ENCODE measurements at places on chromosomes 4 and X.

- DNase-seq: no peak
These were observed 68.8 kb upstream of the PRPS1 start for GRCh38 chrX:107559506-107559905.

GRCh38 chrX:11287505-11287904 lies 5.7 kb upstream of the AMELX start:
- DNase-seq: no peak

GRCh38 chr4:3408793-3409330 lies 32.9 kb upstream of the HGFAC start:
- no peak for DNase-seq

- DNase-seq: no peak
These were observed 60.7 kb downstream of the SPATA4 start for GRCh38 chr4:176134670-176135069.

DNA sequence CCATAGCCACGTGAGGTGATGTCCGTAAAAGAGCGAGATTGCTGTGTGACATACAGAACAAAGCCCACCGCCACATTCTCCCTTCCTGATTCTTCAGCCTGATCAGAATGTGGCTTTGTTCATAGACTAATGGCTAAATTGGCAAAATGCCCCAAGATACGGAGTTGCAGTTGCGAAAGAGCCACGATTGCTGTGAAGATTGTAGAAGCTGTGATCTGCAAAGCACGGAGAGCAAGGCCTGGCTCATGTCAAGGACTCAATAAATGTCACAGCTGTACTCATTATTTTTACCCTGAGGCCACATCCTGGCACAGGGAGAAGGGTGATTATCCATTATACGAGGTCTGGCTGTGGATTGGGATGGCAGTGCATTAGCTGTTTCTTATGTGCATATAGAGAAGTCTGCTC lies 34.2 kb downstream of the ARSD start:
- DNase-seq: no peak

DNA sequence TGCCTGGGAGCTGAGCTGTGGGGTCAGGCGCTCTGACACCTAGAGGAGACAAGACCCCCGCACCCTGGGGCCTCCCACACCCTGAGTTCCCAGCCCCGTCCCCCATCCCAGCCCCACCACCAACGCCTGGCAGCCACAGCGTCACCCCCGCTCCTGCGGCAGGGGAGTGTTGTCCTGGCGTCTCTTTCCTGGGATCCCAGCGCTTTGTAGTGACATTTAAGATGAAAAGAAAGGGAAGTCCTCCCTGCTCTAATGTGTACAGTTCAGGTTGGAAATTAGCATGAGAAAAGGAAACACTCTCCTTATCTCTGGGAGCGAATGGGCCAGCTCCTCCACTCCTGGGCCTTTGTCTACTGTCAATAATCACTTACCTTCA lies 112.1 kb downstream of the FAM53A start:
- DNase-seq: no peak

- DNase-seq: no peak
These were observed 29.0 kb upstream of the CCNG2 start for GRCh38 chr4:77127837-77128621.

DNA sequence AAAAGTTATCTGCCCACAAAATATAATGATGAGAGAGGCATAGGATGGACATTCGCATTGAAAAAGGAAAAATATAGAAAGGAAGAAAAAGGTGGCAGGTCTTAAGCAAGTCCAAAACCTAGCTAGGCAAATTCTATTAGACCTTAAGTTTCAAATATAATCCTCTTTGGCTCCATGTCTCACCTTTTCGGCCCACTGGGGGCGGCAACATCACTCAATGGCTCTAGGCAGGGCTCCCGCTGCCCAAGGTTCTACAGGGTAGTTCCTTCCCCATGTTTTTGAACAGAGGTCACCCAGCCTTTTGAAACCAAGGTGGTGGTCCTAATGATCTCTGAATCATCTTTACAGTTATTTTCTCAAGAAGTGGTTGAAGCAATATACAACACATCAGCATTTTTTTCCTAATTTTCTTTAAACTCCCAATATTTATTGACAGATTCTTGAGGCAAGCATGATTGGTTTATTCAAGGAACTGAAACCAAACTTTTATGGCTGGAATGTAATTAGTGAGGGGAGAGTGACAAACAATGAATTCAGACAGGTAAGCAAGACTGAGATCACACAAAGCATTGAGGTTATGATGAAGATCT lies 309.4 kb downstream of the ANTXR2 start:
- DNase-seq: no peak

GRCh38 chr4:12120968-12121367 lies 692.3 kb upstream of the HS3ST1 start:
- DNase-seq: no peak

- no peak for DNase-seq
These were observed 69.6 kb downstream of the WNK3 start for GRCh38 chrX:54288277-54288676.

- DNase-seq: no peak
These were observed 101.6 kb downstream of the COL4A5 start for GRCh38 chrX:108541286-108541685.

DNA sequence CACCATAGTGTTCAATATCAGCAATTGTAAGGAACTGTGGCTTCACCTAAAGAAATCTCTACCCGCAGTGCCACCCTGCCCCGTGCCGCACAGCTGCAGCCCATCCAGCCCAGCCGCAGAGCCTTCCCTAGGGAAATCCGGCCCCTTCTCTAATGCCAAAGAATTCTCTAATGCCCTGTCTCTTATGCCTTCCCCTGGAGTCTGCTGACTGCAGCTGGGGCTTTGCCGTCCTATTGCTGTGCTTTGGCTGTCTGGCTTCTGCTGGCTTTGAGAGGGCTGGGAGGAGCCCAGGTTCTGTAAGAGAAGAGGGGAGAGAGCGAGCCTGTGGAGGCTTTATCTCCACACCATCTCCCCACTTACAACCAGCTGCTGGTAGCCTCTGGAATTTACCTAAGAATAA lies 85.9 kb upstream of the HELT start:
- no peak for DNase-seq

GRCh38 chrX:30905321-30905720 lies 16.3 kb upstream of the TAB3 start:
- no peak for DNase-seq

DNA sequence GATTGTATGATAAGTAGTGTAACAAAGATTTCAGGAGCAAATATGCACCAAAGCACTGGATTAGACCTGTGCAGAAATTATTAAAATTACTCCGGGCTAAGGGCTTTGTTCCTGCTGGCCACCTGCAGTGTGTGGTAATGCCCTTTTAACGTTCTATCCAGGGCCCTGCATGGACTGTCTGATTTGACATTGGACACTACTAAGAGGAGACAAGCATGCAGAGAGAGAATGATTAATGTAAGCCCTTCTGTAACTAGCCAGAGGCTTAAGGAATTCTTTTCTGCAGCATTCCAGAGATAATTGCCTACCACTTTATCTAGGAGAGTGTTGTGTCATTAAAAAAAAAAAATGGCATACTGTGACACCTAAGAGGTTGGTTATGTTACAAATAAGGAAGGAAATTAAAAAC lies 117.0 kb downstream of the PCDH7 start:
- DNase-seq: no peak

DNA sequence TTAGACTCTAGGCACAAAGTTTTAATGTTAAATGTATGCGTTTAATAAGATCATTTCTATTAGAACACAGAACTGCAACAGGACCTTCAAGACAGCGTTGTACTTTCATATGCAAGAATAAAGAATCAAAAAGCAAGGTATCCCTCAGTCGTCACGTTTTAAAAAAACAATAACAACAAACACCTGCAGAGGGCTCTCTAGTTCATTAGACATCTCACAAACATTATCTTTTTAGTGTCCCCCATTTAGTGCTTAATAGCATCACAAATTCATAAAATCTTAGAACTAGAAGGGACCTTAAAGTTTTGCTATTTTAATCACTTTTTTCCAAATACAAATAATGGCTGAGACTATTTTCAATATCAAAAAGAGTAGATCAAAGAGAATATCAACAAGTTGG lies 236.6 kb downstream of the DCHS2 start:
- no peak for DNase-seq

GRCh38 chr4:137124278-137124932 lies 407.9 kb downstream of the PCDH18 start:
- no peak for DNase-seq
